ENCODE measurements at places on chromosomes 11 and 22.

- DNase-seq: no peak
Measured at GRCh38 chr11:79441461-79441875, 638 bp upstream of the TENM4 start.

DNA sequence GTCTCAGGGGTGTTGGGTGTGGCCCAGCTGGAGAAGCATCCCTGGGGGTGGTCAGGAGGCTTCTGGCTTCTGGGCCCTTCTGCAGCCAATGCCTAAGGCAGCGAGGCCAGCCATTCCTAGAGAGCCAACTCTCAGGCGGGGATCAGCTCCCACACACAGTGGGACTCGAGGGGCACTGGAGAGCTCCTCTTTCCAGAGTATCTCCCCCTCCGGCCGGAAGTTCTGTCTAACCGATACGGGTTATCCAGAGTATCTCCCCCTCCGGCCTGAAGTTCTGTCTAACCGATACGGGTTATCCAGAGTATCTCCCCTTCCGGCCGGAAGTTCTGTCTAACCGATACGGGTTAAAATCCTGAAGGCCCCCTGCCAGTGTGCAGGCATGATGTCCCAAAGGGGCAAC lies 71.2 kb upstream of the B3GAT1 start:
- DNase-seq: no peak

DNA sequence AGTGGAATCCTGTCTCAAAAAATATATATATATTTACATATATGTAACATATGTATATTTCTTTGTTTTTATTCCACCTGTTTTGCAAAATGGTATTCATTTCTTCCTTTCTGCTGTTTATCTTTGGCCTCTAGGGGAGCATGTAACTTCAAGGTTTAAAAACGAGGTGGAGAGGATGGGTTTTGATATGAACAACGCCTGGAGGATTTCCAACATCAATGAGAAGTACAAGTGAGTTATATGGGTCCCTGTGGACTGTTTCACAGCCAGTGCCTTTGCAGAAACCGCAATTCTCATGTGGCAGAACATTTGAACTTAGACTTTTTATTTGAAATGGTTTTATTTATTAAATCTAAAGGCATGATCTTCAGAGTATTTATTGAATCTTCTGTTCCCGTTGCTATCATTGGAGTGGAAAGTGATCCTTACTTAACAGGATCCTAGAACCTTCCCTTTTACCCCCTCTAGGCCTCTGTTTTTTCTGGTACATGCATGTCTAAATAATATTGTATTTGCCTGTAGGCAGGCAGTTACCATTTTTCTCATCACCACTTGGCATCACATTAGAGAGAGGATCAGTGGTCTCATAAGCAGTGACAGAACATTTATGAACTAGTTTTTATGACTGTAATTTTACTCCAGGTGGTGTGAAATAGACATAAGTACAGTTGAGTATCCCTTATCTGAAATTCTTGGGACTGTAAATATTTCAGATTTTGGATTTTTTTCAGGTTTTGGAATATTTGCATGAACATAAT lies 81.5 kb upstream of the HORMAD2 start:
- DNase-seq: peak; percentile 48

DNA sequence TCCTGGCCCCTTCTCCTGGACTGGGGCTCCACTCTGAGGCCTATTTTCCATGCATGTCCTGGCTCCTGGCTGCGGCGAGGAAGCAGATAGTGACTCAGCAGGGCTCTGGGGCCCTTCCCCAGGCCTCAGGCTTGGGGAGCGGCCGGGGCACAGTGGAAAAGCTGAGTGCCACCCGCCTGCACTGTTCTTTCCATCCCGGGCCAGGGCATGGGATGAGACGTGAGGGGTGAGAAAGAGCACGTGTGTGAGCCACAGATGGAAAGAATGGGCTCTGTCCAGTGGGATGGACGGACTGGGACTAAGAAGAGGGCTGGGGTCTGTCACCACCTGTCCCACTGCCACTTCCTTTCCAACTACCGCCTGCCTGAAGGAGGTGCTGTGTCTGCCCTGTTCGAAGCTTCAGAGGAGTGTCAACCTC lies 12.8 kb downstream of the SLC37A2 start:
- no peak for DNase-seq

DNA sequence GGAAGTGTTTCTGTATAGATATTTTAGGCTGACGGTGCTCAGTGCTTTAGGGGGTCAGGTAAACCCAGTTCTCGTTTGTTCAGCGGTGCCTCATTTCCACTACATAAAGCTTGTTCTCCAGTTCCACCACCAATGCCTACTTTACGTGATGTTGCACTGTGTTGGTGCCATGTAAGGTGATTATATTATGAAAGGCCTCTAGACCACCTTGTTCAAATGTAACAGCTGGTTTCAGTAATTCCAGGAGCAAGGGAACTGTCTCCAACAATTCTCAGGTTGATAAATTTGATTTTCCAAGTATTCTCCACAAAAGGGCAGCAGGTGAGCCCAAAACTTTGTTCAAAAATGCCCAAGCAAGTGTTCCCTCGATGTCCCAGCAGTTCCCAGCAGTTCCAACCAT lies 83.7 kb upstream of the SEPTIN5 start:
- DNase-seq: no peak
